ENCODE measurements at places on chromosomes 7 and 10.

GRCh38 chr7:128108641-128109423, 77.6 kb upstream of the LRRC4 start:
- DNase-seq, result no peak

GRCh38 chr10:58948303-58948702, 228.1 kb upstream of the PHYHIPL start:
- no peak for DNase-seq

GRCh38 chr7:112067632-112068540, 138.3 kb downstream of the DOCK4 start:
- DNase-seq, result no peak

DNA sequence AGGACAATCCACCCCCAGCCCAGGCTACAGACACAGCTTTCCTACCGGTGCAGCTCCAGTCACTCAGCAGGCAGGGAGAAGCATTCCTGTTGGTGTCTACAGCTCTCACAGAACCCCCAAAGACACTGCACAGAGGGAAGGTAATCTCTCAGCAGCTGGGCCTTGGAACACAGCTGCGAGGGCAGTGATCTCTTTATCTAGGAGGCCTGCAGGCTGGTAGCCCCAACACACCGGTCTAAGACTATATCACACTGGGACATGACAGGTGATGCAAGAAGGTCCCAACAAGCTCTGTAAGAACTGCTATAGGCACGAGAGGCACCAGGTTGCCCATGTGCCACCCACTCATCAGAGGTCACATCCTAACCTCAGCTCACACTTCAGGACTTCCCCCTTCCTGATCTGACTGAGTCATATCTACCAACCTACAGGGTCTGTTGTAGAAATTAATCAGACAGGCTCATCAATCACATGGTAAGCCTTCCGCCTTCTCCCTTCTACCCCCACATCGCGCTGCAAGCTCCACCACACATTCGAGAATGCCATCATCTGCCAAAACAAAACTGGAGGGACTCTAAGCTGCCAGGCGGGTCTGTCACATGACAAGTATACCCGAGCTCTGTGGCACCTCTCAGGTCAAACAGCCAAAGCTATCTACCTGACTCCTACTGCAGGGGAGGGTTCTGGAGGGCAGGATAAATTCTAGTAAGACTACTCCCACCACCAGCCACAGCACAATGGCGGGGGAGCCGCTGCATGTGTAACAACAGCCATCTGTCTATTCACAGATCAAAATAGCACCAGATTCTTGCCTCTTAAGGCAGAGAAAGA, 26.1 kb downstream of the FAM53B start:
- no peak for DNase-seq

GRCh38 chr10:93337309-93337721, 144.8 kb downstream of the MYOF start:
- no peak for DNase-seq

All from cortex of kidney (tissue), 1 donor.